Fibroblast of the aortic adventitia (primary cell): ENCODE measurements at places on chromosomes 1 and 21. TPM values are rescaled to one million over a fixed set of nuclear protein-coding genes. Genes with fewer than 3 reads are reported as not detected.

MRAP gene
- total RNA-seq, result not detected in 2 replicates

PAPPA2 gene
- 7.0 and 15.9 TPM in 2 replicates for total RNA-seq

ZYG11A gene
- 0.57 and 0.72 TPM in 2 replicates for total RNA-seq

VTCN1 gene
- not detected in 2 replicates for total RNA-seq

LORICRIN gene
- total RNA-seq, result not detected in 2 replicates

CDA gene
- 0.27 TPM in 1 of 2 replicates, not detected in the other for total RNA-seq

VSIG8 gene
- total RNA-seq, result not detected in 2 replicates
